Foreskin keratinocyte (primary cell): ENCODE measurements at places on chromosomes 4 and X. TPM values are rescaled to one million over a fixed set of nuclear protein-coding genes. Genes with fewer than 3 reads are reported as not detected.

Gene CXXC4
- 0.03 TPM in 1 of 2 replicates, not detected in the other for total RNA-seq

Gene TRAPPC2
- 8.5 and 9.3 TPM in 2 replicates for total RNA-seq

Gene EGFL6
- total RNA-seq = not detected in 2 replicates

Gene SOD3
- not detected in 2 replicates for total RNA-seq

Gene MAGEA10
- not detected in 2 replicates for total RNA-seq

Gene CD99L2
- 11.2 and 12.1 TPM in 2 replicates for total RNA-seq

Gene VCX2
- total RNA-seq = not detected in 2 replicates

Gene APLN
- total RNA-seq = 1.6 and 8.2 TPM in 2 replicates

Gene DGAT2L6
- total RNA-seq = not detected in 2 replicates

Gene CCKAR
- not detected in 2 replicates for total RNA-seq

Gene RRH
- total RNA-seq = 0.10 TPM in 1 of 2 replicates, not detected in the other

Gene SLC7A11
- total RNA-seq = 14.3 and 29.3 TPM in 2 replicates

Gene RTL3
- total RNA-seq = not detected in 2 replicates

Gene CD38
- not detected in 2 replicates for total RNA-seq

Gene DACH2
- total RNA-seq = not detected in 2 replicates

Gene INTU
- total RNA-seq = 3.1 and 3.8 TPM in 2 replicates

Gene CT55
- total RNA-seq = not detected in 2 replicates

Gene SPANXC
- total RNA-seq = not detected in 2 replicates

Gene CTSO
- total RNA-seq = 1.6 and 2.2 TPM in 2 replicates

Gene LINC00632
- 0.24 TPM in 1 of 2 replicates, not detected in the other for total RNA-seq

Gene SMIM43
- total RNA-seq = not detected in 2 replicates

Gene FTHL17
- total RNA-seq = not detected in 2 replicates

Gene HMGN5
- total RNA-seq = 1.7 and 2.4 TPM in 2 replicates

Gene CRMP1
- total RNA-seq = not detected in 2 replicates

Gene MAGEA4
- not detected in 2 replicates for total RNA-seq

Gene EDNRA
- 3.7 and 5.1 TPM in 2 replicates for total RNA-seq

Gene LRIT3
- total RNA-seq = 0.04 TPM in 1 of 2 replicates, not detected in the other

Gene ADH7
- not detected in 2 replicates for total RNA-seq

Gene FAM47B
- total RNA-seq = not detected in 2 replicates

Gene ITIH6
- total RNA-seq = not detected in 2 replicates

Gene SLC9B1
- 0.11 and 0.20 TPM in 2 replicates for total RNA-seq

Gene USP51
- total RNA-seq = 0.67 and 0.85 TPM in 2 replicates

Gene CPZ
- not detected in 2 replicates for total RNA-seq

Gene MAGEB16
- not detected in 2 replicates for total RNA-seq
